ENCODE measurements at places on chromosomes 7 and 10. TPM values are rescaled to one million over a fixed set of nuclear protein-coding genes. Genes with fewer than 3 reads are reported as not detected.
A peak's percentile ranks its signal among the peaks of the same experiment; 100 is the strongest.

GIMAP8 gene
- total RNA-seq: 5.4 TPM

ADRA2A gene
- total RNA-seq: 2.0 TPM

TAS2R5 gene
- total RNA-seq: 2.8 TPM

EBF3 gene
- total RNA-seq: 19.5 TPM

ZNF398 gene
- 10.8 TPM for total RNA-seq

CTAGE4 gene
- total RNA-seq: 9.1 TPM

GPR85 gene
- 1.9 TPM for total RNA-seq

CALY gene
- total RNA-seq: not detected

C10orf67 gene
- total RNA-seq: 0.30 TPM

DYNC1I1 gene
- total RNA-seq: 1.1 TPM

CCDC172 gene
- total RNA-seq: not detected

MOGAT3 gene
- not detected for total RNA-seq

METTL27 gene
- total RNA-seq: 3.2 TPM

SLC13A1 gene
- total RNA-seq: not detected

AUTS2 gene
- total RNA-seq: 61.0 TPM

TMEM196 gene
- under 0.01 TPM for total RNA-seq

TMEM243 gene
- total RNA-seq: 28.1 TPM

BMPR1A gene
- 58.5 TPM for total RNA-seq

GRCh38 chr10:28850784-28851183 is 173.5 kb downstream of the BAMBI start:
- DNase-seq: no peak

- peak; percentile 82 for DNase-seq
Measured at GRCh38 chr10:101032637-101033224, 1.7 kb downstream of the SFXN3 start.

DNA sequence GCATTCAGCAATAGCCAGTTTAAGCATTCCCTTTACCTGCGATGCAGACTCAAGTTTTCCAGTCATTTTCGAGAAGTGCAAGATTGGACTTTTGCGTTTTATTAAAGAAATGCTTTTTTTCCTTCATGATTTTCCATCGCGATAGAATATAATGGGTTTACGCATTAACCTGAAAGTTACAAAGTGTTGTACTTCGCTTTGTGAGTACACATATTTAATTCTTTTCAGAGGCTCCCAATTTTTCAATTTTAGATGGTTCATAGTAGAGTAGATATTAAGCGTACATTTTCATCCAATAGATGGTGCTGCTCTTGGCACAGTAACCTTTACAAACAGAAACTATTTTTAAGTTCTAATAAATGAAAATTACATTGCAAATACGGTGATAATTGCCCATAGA is 1.3 kb downstream of the PTPRZ1 start:
- DNase-seq: no peak

GRCh38 chr10:7410301-7410861 is 453 bp downstream of the SFMBT2 start:
- DNase-seq: no peak

GRCh38 chr7:18387191-18387735 is 108.3 kb upstream of the HDAC9 start:
- no peak for DNase-seq

- no peak for DNase-seq
Measured at GRCh38 chr7:1232103-1232466, 587 bp upstream of the UNCX start.

- DNase-seq: peak; percentile 25
Measured at GRCh38 chr7:150992833-150993302, 2.1 kb downstream of the NOS3 start.

GRCh38 chr10:5951721-5952407 is 25.5 kb downstream of the IL15RA start:
- DNase-seq: no peak

- DNase-seq: no peak
Measured at GRCh38 chr7:90312745-90313144, 8.4 kb downstream of the FAM237B start.

- DNase-seq: peak; percentile 42
Measured at GRCh38 chr10:3886641-3887251, 101.7 kb upstream of the KLF6 start.

DNA sequence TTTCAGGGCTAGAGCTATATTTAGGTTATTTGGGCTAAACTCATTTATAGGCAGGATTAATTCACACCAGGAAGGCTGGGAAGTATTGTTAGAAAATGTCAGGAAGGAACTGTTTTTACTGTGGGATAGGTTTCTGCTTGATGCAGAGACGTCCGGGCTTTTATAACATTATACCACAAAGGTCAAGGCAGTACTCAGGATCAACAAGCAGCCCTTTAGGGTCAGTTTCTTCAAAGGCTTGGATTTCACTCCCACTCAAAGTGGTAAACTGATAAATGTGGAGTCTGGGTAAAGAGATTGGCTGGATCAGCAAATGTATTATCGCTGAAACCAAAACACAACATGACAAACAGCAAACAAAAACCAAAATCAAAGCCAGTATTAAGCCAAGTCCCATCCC is 127.2 kb downstream of the ARL5B start:
- no peak for DNase-seq

DNA sequence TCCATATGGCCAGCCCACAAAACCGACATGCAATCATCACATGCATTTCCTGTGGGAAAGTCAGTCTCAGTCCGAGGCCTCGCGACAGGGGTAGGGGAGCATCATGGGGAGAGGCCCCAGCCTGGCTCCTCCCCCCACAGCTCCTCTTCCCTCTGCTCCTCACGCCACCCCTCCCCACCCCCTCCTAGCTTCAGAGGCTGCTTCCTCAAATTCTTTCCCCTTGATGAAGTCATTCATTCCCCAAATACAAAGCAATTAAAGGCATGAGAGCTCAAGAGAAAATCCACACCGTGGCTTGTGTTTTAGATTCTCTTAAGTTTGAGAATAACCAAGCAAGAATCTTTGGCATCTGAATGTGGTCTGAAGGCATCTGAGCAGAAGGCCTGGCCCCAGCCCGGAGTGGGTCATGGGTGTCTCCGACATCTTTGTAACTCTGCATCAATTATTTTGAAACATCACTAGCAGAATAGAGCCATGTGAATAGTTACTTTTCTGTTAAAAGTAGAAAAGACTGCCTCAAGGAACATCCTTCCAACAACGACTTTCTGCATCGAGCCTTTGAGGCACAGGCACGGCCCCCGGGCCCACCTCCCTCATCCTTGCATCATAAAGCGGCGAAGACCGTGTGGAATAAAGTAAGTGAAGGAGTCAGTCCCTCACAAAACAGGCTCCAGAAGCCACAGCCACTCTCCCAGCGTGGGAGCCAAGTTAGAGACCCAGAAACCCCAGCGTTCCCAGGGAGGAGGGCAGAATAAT is 90.9 kb downstream of the DIP2C start:
- DNase-seq: peak; percentile 75

DNA sequence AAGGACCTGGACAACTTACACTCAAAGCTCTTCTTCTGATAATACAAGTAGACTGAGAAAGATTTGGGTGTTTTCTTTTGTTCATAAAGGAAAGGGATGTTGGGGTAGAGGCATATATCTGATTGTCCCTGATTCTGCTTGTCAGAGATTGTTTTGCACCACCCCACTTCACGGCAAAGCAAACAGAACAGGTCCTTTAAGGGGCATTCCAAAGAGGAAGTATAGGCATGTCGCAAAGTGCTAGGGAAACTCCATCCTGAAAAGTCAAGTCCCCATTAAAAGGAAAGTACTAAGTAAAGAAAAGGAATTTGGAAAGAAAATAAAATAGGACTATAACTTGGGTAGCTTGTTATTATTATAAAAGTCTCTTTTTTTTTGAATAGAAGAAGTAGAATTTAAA is 233.0 kb downstream of the DNAJB9 start:
- DNase-seq: no peak

DNA sequence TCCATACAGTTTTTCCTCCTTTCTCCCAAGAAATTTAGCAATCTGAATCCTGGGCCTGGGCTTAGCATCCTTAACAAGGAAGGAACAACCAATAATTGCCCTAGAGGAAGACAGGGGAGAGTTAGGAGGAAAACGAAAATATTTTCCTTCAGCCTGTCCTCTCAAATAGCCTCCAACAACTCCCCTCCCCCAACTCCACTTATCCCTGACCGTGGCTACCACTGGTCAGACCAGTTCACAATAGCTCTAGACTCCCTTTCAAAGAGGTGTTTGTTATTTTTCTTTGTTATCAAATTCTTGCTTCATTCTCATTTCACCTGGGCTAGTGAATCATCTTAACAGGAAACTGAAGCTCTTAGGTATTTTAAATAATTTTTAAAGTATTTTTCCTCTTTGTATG is 114.1 kb downstream of the CPED1 start:
- no peak for DNase-seq

- DNase-seq: no peak
Measured at GRCh38 chr10:75605096-75605495, 173.7 kb downstream of the LRMDA start.

GRCh38 chr10:34528320-34528719 is 286.8 kb downstream of the PARD3 start:
- no peak for DNase-seq

- DNase-seq: no peak
Measured at GRCh38 chr7:113804475-113805095, 114.2 kb downstream of the PPP1R3A start.

DNA sequence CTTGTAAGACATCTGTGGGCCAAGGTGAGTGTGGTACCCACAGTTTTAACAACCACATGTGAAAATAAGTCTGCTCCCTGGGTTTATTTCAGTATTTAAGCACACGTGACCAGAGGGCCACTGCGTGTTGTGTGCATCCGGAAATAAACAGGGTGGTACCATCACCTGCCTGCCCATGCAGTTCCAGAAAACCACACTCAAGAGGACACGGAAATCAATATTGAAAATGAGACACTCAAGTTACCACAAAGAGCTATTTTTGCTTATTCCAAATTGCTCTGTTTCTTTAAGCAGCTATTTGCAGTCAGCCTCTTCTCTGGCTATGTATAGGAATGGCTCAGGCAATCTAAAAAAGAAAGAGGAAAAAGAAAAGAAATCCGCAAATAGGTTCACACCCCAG is 71.8 kb upstream of the LOXL4 start:
- DNase-seq: no peak

GRCh38 chr7:138477081-138477578 is 17.1 kb downstream of the TRIM24 start:
- DNase-seq: no peak

DNA sequence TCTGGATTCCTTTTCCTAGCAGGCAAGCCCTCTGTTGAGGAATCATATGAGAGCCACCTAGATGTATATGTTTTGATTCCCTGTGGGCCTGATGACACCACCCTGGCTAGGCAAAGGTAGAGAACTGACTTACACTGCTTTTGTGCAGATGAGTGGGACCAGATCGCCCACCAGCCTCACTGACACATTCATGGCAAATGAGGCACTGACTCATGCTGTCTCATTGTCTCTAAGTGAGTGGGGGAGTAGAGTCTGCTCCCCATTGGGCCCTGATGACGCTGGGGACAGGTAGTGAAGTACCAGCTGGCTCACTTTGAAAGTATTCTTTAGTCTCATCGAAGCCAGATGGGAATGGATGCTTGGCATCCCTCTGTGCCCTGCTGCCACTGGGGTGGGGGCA is 326.3 kb downstream of the ABCA13 start:
- DNase-seq: no peak

DNA sequence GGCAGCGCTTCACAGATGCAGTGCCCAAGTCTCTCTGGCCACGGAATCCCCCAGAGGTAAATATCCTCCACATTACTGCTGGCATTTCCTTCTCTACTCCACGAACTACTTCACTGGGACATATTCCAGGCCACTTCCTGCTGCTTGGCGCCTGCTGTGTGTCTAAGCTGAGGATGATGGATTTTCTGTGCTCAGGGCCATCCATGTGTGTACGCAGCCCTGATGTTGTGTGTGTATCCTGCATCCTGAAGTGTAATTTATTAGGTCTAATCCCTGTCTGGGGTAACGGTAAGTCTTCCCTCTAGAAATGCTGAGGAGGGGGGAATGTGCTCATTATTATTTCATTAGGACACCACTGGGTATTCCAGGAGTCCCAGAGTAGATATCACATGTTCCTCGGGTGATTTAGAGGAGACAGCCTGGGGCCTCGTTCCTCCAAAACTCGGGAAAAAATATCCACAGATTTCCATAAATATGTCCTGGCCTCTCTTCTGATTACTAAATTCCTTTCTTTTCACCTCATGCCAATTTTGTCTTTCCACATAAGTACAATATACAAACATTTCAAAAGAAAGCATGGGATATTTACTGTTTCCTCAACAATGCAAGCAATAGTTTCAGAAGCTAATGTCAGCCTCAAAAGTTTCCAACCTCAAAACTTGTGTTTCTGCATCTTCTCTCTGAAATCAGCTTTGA is 25.5 kb upstream of the HABP2 start:
- peak; percentile 73 for DNase-seq

GRCh38 chr7:125030756-125031387 is 101.2 kb upstream of the POT1 start:
- DNase-seq: no peak

DNA sequence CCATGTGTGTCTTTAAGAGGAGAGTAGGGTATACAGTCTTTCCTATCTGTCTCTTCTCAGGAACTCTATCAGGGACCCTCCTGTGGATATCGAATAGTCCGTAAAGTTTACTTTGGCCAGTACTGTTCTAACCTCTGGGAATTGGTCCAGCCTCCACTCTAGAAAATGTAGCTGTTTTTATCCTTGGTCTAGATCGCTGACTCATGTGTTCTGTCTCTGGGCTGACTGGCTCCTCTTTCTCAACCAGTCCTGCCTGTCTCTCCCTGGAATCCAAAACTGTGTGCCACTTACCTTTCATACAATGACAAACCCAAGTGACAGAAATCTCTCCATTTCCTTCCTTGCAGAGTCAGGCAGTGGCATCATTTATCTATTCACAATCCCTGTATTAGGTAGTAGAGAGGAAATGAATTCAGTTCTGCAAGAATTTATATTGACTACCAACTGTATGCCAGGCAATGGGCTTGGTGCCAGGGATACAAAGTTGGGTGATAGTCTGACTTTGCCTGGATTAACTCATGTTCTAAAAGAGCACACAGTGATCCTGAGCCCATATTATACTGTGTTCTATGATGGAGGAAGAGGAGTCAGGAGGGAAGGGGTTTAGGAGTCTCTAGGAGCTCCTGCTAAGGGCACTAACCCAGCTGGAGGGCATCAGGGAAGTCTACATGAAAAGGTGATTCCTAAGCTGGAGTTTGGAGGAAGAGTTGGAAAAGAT is 232.7 kb downstream of the LRMDA start:
- DNase-seq: no peak

GRCh38 chr10:132452651-132453469 is 55.9 kb downstream of the PWWP2B start:
- DNase-seq: peak; percentile 56

- peak; percentile 41 for DNase-seq
Measured at GRCh38 chr10:14173706-14174594, 156.8 kb downstream of the FRMD4A start.

All from skin of body (tissue), 3 donors.